ENCODE measurements at places on chromosomes 11 and 22. TPM values are rescaled to one million over a fixed set of nuclear protein-coding genes. Genes with fewer than 3 reads are reported as not detected.

- DNase-seq = no peak
Observed at GRCh38 chr22:22703715-22704114, 59.3 kb downstream of the GGTLC2 start.

The SPDYC gene
- total RNA-seq = not detected

DNA sequence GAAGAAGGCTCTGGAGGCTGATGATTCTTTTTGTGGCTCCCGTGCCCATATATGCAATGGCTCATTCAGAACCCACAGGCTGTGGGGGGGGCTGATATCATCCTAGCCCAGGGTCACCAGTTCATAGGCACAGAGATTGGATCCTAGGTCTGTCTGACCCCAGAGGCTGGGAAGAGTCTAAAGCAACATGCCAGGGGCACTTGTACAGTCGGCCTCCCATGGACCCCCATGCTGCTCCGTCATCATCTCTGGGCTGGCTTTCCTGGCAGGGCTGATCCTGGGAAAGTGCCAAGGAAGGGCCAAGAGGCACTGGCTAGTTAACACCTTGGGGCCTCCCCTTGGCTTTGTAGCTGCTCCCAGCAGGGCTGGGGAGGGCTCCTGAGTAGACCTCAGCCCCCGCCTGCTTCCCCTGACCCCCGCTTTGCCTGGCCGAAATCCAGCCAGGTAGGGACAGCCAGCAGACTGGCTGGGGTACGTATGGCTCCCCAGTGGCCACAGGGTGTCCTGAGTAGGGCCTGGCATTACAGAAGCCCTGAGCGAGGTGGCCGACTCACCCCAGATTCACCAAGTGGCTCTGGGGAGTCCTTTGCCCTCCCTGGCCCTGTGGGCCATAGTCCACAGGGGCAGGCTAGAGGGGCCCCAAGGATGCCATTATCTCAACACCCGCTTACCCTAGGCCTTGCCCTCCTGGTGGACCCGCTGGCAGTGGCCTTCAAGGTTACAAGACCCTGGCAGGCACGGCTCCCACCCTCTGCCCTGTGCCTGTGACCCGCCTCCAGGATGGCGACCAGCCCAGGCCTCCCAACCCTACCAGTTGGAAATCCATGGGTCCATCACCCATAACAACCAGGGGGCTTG is 22.5 kb downstream of the FADS3 start:
- no peak for DNase-seq

GRCh38 chr11:75938543-75938942 is 123.5 kb downstream of the UVRAG start:
- no peak for DNase-seq

The SYT7 gene
- 1.3 TPM for total RNA-seq

GRCh38 chr11:69073469-69073868 is 24.7 kb downstream of the TPCN2 start:
- no peak for DNase-seq

Measured in glomerular endothelial cell (primary cell).